Activated naive CD8-positive, alpha-beta T cell treated with anti-CD3 and anti-CD28 coated beads, Interleukin-2, amount 50 U/mL, for 16 hours (primary cell): ENCODE measurements at places on chromosomes 12 and 14.

GRCh38 chr12:67996347-67996746, 7.1 kb downstream of the IFNG-AS1 start:
- DNase-seq, result no peak

DNA sequence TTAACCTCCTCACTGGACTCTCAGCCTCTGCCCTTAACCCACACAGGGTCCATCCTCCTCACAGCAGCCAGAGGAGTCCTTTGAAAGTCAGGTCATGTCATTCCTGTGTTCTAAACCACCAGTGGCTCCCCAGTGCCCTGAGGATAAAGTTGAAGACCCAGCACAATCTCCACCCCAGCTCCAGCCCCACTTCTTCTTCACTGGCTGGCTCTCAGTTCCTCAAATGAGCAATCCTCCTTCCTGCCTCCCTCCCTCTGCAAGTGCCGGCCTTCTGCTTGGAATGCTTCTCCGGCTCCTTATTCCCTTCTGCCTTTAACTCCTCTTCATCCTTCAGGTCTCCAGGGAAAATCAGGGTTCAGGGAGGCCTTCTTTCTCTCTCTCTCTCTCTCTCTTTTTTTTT, 32.0 kb upstream of the SPPL3 start:
- no peak for DNase-seq

DNA sequence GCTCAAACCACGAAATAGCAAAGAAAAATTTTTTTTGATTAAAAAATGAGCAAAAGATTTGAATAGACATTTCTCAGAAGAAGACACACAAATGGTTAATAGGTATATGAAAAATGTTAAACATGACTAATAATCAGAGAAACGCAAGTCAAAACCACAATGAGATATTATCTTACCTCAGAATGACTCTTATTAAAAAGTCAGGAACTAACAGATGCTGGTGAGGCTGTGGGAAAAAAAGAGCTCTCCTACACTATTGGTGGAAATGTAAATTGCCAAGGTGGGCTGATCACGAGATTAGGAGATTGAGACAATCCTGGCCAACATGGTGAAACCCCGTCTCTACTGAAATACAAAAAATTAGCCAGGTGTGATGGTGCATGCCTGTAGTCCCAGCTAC, 315.5 kb upstream of the FLRT2 start:
- DNase-seq, result no peak

GRCh38 chr12:45223868-45224267, 8.0 kb downstream of the ANO6 start:
- no peak for DNase-seq

DNA sequence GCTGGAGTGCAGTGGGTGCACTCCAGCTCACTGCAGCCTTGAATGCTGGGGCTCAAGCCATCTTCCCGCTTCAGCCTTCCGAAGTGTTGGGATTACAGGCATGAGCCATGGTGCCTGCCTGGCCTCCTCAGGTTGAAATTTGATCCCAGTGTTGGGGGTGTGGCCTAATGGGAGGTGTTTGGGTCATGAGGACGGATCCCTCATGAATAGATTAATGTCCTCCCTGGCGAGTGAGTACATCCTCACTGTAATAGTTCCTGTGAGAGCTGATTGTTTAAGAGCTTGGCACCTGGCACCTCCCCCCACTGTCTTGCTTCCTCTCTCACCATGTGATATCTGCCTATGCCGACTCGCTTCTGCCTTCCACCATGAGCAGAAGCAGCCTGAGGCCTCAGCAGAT, 84.7 kb downstream of the TSPAN9 start:
- DNase-seq, result no peak

DNA sequence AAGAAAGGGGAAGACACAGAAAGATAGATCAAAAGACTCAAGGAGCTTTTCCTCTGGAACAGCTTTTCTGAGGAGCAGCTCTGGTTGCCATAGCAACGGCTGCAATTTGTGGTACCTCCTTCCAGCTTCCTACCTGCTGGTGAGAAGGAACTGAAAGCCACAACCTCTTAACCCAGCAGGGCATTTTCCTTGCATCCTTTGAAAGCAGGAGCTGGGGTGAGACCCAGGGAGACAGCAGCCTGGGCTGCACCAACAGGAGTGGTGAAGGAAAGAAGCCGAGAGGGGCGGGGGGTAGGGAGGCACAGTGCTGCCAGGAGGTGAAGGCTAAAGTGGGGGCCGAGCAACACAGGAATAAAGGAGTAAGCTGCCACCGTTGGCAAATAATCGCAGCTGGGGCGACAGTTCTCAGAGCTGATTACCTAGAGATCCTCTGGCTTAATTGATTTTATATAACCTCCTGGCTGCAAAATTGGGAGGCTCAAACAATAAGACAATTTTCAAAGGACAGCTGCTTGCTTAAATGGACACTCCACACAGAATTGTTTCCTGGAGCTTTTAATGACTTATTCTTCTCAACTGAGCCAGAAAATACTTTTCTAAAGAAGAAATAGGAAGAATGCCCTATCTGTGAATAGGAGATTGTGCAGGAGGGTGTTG, 129.4 kb downstream of the RPAP3 start:
- no peak for DNase-seq

DNA sequence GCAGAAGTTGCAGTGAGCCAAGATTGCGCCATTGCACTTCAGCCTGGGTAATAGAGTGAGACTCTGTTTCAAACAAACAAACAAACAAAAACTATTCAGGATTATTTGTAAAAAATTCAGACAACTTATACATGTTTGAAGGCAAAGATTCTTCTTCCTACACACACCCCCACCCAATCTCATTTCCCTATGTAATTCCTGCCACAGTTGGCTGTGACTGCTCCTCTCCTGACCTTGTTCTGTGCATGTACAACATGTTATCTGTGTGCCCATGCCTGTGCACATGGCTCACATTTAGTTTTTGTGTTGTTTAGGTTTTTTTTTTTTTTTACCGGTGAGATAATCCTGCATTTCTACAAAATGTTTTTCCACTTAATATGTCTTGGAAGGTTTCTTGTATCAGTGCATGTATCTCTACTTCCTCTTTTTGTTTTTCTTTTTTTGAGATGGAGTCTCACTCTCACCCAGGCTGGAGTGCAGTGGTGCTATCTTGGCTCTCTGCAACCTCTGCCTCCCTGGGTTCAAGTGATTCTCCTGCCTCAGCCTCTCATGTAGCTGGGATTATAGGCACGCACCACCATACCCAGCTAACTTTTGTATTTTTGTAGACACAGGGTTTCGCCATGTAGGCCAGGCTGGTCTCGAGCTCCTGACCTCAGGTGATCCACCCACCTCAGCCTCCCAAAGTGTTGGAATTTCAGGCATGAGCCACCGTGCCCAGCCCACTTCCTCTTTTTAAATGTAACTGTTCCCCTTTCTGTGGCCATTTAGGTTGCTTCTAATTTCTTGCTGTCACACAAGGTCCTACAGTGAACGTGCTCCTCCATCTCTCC, 8.7 kb downstream of the CFAP251 start:
- no peak for DNase-seq

DNA sequence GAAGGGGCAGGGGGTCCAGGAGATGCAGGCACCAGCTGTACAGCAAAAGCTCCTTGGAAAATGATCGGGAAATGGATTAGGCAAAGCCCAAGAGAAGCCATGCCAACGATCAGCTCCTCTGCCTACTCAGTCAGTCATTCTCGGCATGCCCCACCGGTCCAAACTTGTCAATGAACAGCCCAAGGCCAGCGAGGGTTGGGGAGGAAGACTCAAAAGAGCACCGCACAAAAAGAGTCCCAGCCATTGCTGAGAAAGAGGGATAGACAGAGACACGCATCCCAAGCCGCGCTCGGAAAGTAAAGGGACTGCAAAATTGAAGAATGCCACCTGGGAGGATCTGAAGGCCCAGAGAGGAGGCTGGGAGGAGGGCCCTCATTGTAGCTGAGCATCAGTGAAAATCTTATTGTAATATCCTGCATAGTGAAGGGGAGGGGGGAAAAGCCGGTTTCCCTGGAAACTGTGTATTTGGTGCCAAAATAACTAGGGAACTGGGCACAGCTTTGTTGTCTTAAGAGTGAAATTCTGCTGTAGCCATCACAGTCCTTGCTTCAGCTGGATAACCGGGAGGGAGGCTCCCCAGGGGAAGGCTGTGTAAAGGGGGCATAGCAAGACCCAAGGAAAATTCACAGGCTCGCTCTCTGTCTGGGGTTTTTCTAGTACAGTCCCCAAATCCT, 4.7 kb downstream of the KDM2B start:
- no peak for DNase-seq

DNA sequence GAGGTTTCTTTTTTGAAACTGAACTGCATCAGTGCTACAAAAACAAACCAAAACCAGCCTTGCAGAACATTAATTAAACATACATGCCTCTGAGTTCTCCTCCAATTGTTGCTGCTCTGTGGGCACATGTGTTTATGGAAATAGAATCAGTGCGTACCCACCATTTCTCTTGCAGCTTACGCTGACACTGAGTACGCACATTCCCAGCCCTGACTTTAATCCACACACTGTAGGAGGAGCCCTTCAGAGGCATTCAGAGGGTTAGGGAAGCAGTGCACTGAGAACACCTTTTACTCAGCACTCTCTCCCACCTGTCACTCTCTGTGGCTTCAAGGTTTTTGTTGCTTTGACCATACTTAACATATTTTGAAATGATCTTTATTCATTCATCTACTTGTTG, 250.5 kb upstream of the PWP1 start:
- no peak for DNase-seq

GRCh38 chr12:63416788-63417187, 251.5 kb downstream of the DPY19L2 start:
- no peak for DNase-seq

DNA sequence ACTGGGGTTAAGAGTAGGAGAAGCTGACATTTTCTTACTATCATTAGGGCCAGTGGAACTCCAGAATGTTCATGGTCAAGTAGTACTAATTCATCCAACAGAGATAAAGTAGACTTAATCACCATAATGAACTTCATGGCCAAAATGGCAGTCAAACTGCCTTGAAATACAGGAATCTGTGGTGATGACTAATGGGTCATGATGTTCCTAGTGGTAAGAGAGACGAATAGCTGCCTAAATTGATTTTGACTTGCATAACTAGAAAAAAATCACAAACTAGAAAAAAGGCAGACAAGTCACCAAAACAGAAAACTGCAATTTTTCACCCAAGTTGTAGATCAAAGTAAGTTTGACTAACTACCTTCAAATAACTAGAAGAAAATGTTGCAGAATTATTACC, 138.5 kb downstream of the MGAT4C start:
- no peak for DNase-seq

DNA sequence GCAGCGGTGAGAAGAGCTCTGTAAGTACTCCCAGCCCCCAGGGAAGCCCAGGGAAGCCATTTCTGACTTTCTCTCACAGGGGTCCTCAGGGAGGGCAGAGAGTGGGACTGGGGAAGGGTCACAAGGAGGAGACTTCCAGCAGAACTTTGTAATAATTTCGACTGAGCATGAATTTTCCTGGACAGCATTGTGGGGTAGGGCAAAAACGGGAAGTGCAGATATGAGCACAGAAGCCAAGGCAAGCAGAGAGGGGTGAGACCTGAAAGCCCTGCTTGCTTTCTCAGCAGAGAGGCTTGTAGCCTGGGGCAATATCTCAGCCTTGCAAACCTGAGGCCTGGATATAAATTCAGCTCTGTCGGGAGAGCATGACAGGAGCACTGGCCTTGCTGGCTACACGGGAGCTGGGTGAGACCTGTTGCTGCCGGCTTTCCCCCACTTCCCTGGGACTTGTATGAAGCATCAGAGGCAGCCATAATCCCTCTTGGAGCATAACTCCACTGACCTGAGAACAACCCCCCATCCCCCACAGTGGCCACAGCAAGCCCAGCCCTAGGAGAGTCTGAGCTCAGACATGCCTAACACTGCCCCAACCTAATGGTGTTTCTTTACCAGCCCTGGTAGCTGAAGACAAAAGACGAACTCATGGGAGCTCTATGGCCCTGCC, 9.8 kb upstream of the IQSEC3 start:
- no peak for DNase-seq

DNA sequence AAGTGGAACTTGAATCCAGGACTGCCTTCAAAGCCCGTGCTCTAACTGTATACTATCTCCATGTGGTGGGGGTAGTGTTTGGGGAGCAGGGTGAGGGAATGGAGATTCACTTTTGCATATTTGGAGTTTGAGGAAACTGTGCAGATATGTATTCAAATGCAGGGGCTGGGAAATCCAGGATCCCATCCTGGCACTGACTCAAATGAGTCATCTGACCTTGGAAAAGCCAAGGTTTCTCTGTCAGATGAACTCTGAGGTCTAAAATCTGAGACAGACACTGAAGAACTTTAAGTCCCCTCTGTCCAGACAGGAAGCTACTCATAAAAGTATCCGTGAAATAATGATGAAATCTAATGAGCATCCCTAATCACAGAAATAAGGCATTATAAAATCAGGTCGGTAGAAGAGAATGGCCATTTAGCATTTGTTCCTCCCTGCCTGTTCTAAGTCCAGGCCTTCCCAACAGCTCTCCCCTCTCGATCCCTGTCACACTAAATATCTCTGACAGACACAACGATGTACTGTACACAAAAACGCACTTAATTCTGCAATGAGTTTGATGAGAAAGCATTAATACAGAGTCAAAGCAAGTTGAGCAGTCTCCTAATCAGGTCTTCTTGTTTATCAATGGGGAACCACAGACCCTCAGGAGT, 14.4 kb downstream of the NIN start:
- DNase-seq, result no peak

DNA sequence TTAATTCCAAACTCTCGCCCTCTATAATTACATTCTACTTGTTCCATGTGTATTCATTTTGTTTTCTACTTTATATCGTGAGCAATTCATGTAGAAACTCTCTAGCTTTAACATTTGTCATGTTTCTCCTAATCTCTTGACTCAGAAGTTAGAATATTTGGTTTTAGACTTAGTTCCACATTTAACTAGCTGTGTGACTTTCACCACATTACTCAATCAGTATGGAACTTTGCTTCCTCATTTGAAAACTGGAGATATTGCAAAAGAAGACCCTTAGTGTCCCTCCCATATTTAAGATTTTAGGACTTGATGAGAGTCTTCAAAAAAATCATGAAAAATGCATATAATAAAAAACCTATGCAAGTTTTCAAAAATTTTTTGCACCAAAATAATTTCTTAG, 447.5 kb downstream of the GXYLT1 start:
- DNase-seq, result no peak

DNA sequence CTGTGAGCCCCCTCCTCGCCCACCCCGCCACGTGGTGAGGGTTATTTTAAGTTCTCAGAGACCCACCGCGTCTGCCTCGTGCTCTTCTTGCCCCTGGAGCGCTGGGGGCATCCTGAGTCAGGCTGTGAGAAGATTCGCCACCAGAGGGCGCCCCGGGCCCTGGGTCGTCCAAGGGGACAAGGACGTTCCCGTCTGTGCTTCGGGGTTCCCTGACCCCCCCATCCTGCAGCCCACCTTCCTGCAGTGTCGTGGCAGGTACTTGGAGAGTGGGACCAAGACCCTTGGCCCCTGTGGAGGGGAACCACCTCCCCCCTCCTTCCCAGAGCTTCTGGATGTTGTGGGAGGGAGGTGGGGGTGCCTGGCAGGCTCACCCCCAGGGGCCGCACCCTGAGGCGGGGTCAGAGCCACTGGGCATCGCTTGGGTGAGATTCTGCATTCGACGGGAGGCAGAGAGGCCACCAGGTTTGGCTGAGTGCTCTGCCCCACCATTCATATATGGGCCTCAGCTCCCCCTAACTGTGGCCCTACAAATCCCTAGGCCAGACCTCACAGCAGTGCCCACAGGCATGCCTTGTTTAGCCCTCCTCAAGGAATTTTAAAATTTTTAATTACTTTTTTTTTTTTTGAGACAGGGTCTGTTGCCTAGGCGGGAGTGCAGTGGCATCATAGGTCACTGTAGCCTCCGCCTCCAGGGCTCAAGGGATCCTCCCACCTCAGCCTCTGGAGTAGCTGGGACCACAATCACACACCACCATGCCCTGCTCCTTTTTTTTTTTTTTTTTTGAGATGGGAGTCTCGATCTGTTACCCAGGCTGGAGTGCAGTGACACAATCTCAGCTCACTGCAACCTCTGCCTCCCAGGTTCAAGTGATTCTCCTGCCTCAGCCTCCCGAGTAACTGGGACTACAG, 17.0 kb downstream of the RHOF start:
- DNase-seq, result peak; percentile 81
